ENCODE measurements at places on chromosomes 11 and 22.

GRCh38 chr11:1701091-1701807 lies 4.3 kb downstream of the KRTAP5-6 start:
- DNase-seq, result no peak

- no peak for DNase-seq
Observed at GRCh38 chr11:132158091-132158490, 787.7 kb downstream of the NTM start.

- DNase-seq, result no peak
Observed at GRCh38 chr11:81007046-81007445, 1566.2 kb upstream of the TENM4 start.

GRCh38 chr11:44992181-44992582 lies 41.5 kb upstream of the TP53I11 start:
- no peak for DNase-seq

DNA sequence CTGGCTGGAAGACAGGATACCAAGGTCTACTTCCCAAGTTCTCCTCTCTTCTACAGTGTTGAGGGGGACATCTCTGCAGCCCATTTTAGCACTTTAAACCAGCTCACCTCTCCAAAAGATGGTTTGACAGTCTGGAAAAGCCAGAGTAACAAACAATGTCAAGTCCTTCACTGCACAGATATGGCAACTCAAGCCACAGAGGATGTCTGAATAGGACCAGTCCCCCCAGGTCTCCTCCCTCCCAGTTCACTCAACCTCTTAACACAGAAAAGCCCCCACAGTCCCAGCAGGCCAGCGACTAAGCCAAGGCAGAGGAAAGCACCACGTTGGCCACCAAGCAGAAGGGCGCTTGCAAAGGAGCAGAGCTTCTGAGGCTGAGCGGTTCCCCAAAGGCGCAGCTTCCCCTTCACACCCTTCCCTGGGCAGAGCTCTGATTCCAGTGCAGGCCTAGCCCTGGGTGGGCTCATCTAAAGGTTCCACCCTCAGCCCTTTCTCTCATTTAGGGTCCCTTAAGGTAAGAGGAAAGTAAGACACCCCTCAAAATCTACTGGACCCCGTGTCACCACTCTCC lies 62.7 kb downstream of the PAK1 start:
- DNase-seq, result no peak

DNA sequence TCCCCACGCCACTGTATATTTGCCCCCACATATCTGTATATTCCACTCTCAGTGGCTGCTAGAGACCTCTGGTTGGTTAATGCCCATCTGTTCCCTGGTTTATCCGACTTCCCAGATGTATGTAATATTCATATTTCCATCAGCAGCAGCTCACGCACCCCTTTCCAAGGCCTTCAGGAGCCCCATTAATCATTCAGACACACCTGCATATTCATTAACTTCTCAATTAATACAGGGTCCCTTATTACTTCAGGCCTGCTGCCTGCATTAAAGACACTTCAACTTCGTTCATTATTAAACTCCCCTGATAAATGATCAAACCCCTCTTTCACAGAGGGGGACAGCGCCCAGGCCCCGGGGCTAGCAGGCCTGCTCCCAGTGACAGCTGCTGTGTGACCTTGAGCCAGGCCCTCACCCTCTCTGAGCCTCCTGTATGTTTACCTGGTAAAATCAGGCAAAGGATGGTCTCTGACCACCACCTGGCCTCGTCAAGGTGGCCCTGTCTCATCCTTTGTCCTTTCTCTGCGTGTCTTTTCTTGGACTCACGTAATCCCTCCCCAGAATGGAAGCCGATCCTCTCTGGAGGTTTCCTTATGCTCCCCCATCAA lies 34.5 kb downstream of the ELFN2 start:
- DNase-seq, result no peak

DNA sequence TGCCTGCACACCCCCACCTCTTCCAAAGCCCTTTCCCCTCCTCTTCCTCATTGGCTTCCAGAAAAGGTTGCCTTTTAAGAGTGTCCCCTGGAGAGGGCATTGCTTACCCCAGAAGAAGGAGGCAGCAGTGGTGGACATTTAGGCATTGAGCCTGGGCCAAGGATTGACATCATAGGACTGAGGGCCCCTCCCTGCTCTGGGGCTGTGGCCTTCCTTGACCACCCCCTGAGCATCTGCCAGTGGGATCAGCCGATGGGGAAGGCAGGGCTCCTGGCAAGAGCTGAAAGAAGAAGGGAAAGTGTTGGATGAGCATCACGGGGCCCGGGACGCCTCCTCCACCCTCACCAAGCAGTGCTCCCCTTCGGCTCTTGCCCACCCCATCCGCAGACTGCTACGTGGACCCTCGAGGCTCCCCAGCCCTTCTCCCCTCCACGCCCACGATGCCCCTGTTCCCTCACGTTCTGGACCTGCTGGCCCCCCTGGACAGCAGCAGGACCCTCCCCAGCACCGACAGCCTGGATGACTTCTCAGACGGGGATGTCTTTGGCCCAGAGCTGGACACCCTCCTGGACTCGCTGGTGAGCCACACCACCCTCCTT lies 37.4 kb downstream of the ZC3H7B start:
- DNase-seq, result no peak

GRCh38 chr11:83813296-83813695 lies 527.1 kb upstream of the CCDC90B start:
- no peak for DNase-seq

- no peak for DNase-seq
Observed at GRCh38 chr11:59416613-59417012, 9.6 kb downstream of the OR5A2 start.

- DNase-seq, result no peak
Observed at GRCh38 chr22:19522190-19522880, 1.9 kb downstream of the CLDN5 start.

- no peak for DNase-seq
Observed at GRCh38 chr22:41638748-41639147, 17.7 kb downstream of the XRCC6 start.
